ENCODE measurements at places on chromosomes 7 and 10. TPM values are rescaled to one million over a fixed set of nuclear protein-coding genes. Genes with fewer than 3 reads are reported as not detected.

DNA sequence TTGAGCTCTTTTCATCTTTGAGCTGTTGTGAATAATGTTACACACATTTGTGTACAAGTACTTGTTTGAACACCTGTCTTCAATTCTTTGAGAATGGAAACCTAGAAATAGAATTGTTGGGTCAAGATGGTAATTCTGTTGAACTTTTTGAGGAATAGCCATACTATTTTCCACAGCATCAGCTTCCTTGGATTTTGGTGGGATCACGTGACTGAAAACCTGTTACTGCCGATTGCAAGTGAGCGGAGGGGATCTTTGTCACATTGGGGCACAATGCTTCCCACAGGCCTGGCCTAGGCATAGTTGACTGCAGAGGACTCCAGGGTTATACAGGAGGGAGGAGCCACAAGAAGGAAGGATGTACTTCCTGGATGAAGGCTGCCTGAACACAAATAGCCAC is 21.3 kb upstream of the CACUL1 start:
- peak; percentile 14 for DNase-seq

- no peak for DNase-seq
Measured at GRCh38 chr10:106053061-106053460, 1111.4 kb downstream of the SORCS1 start.

The WNT8B gene
- not detected for total RNA-seq

- DNase-seq: no peak
Measured at GRCh38 chr7:67550801-67551436, 554.3 kb downstream of the TYW1 start.

- no peak for DNase-seq
Measured at GRCh38 chr7:2596464-2597272, 35.1 kb upstream of the TTYH3 start.

DNA sequence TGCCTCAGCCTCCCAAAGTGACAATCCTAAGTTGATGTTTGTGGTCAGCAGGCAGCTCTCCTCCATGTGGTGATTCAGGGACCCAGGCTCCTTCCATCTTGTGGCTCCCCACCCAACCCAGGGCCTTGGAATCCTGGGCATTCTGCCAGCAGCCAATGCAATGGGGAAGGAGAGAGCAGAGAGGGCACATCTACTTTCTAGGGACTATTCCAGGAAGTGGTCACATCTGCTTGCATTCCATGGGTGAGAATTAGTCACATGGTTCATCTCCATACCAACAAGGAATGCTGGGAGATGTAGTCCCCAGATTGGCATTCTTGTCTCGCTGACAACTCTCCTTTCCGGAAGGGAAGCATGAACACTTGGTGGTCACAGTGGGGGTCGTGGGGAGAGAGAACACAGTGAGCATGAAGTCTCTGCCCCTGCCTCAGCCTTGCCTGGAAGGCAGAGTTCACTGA is 9.9 kb upstream of the SRRM3 start:
- DNase-seq: no peak

The SH2D4B gene
- not detected for total RNA-seq

The CACNB2 gene
- not detected for total RNA-seq

DNA sequence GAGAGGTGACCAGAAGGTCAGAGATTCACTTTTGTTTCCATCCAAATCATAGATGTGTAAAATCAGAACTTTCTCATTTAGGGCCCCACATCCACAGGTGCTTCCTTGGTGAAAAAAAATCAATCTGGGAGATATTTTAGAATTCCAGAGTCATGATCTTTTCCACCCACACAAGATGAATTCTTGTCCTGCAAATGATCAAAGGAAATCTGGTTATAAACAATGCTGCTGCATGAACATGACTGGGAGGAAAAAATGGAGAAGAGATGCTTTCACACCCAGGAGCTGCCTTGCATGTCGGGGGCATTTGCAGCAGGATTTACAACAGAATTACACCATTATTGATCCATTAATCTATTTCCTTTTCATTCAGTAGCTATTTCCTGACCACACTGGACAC is 106.5 kb upstream of the TMEM72 start:
- no peak for DNase-seq

DNA sequence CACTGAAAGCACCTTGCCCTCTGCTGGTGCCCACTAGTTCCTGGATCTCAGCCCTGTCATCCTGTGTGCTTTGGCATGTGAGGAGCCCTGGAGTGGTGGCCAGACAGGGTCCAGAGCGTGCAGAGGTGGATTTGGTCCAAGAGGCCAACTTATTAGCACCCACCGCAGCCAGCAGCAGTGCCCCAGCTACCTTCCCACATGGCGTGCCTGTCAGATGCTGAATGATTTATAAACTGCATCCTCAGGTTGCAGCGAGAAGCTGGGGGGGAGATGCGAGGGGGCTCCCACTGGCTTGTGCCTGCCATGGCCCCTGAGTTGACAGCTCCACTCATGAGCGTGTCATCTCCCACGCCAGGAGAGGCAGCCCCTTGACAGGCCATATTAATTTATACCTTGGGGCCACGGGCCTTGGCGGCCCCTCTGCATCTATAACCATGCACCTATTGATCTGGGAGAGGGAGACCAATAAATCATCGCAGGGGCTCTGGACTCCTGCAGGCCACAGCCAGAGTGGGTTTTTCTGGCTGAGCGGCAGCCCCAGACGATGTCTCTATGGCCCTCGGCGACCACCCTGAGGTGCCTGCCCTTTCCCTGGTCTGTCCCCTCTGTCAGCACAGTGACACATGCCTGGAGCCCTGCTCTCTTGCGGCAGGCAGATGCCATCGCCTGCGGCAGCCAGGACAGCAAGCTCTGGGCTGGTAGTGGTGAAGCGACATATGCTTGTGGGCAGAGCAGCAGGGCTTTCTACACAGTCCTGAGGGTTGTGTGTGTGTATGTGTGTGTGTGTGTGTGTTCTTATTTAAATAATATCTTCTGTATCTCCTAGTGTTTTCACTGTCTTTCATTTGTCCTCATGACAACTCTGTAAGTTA is 120.8 kb downstream of the CDH23 start:
- DNase-seq: no peak

The RBM20 gene
- 0.07 TPM for total RNA-seq

DNA sequence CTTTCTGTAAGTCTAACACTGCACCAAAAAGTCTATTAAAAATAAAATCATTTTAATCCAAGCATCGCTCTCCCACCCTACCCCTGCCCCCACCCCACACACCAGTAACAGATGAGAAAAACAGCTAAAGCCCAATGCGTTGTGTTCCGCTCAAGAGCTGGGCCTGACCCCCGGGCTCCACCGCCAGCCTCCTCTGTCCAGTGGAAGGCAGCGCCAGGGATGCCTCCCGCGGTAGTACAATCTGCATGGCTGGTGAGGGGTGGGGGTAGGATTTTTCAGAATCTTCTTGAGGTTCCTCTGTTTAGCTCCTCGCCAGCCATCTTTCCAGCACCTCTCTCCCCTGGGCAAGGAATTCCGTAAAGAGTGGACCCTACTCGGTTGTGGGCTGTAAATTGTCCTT is 12.1 kb downstream of the THSD7A start:
- DNase-seq: no peak

The CALHM3 gene
- not detected for total RNA-seq

DNA sequence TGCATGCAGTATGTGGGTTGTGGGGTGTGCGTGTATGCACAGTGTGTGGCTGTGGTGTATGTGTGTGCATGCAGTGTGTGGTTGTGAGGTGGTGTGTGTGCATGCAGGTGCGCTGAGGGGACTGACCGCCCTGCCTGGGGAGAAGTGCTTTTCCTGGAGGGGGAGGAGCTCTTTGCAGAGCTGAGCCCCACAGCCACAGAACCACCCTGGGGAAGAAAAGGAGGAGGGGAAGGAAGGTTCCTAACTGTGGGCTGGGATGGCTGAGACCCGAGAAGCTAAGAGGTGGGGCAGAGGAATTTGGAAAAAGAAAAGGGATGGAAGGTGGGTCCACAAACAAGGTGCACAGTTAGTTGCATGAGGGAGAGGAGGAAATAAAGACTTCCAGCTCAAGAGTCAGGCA is at the start of gene TRPV5:
TSS of gene TRPV5 (minus strand) at position 123 of the 400 bp plus-strand sequence. CDS start 287 bp downstream, outside the sequence.
- no peak for DNase-seq

The MCM7 gene
- 405 TPM for total RNA-seq

DNA sequence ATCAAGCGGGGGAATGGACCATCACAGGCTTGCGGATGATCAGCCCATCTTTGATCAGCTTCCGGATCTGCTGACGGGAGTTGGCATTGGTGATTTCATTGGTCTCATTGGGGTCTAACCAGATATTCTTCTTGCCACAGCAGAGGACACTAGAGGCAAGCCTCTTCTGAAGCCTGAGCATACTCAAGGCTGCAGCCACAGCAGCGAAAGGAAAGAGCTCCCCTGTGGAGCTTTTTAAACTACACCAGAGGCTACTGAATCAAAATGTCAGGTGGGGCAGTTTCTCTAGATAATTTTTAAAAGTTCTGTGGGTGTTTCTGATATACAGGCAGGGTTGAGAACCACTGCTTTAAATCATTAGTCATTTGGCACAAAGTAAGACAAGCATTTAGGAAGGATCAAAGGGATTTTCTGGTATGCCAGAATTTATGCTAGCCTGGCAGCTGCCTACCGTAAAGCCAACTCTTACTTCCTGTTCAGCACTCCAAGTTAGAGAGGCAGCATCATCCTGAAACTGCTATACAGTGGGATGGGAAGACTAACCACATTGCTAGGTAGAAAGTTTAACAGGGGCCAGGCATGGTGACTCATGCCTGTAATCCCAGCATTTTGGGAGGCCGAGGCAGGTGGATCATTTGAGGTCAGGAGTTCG is 7.0 kb downstream of the NAPEPLD start:
- DNase-seq: no peak

The STAG3 gene
- 8.1 TPM for total RNA-seq

DNA sequence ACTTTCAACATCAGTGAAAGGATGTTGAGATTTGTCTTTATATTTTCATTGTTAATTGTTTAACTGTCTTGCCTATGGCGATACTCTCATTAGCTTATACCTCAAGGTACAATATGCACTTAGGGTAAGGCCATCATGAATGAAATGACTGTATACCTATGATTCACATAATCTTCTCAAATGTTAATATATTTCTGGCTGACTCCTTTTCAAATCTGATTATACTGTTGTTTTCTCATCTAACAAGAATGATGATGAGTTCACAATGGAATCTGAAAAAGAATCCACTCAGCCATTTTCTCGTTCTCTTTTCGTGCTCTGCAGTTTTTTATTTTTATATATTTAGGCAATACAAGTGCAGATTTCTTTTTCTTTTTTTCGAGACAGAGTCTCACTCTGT is 159.1 kb downstream of the ARHGAP12 start:
- DNase-seq: no peak

DNA sequence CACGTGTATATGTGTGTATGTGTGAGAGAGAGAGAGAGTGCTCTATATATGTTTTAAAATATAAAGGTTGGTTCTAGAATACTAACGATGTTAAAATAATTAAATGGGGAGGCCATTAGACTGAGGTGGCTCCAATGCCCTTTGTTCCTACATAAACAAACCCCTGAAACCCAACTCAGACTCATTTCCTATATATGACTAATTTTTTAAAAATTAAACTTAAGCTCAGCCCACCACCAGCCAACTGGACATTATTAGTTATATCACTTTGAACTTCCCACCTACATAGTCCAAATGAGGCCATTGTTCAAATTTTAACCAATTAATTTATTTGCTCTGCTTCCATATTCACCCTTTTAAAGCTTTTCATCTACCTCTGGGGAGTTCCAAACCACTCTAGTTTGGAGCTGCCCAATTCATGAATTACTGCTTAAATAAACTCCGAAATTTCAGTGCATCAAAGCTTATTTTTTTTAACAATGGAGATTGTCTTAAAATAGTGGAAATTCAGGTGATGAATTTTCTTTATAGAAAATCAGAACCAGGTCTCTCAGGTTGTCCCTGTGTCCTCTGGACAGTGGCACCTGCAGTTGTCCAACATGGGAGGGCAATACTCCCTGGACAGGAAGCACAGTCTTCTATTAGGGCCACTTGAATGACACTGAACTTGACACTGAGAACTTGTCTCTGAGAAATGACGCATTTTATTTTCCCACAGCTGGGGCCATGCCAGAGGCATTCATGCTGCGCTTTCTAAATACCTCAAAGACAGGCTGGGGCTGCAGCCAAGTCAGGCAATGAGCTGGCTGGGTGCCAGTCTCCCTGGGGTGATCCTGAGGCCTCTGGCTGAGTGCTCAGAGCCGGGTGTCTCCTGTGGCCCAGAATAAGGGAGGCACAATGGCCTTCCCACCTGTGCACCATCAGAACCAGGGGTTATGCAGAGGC is 109.5 kb upstream of the TMEM72 start:
- peak; percentile 4 for DNase-seq

DNA sequence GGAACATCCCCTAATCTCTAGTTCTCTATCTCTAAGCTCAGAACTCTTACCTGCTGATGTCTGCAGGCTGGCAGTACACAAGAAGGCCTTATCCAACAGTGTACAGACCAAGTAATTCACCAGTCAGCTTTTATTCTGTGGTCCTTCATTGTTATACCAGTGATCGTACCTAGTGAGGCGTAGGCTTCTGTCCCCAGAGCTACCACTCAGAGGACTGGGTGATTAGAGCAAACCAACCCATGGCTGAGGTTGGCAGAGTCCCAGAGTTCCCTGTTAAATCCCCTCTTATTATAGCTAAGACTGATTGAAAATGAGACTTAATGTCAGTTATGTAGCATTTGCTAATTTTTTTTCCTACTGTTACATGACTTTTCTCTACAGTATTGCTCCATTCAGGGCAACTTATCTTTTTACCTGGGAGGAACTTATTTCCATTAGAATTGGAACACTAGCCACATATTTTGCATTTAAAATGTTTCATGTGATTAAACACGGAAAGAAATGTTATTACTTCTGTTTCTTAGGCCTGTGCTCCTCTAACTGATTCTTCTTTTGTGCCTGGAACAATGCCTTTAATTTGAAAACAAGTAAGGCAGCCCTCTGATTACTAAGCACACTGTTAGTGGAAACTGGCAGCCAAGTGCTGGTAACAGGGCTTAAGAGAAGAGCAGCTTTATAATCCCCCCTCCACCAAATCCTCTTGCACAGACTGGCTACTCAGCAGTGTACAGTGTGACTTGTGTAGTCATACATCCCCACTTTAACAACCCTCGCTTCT is 127.2 kb downstream of the LRRC4 start:
- DNase-seq: no peak

The FBXL13 gene
- 0.18 TPM for total RNA-seq

The OR2A42 gene
- not detected for total RNA-seq

The CHAT gene
- total RNA-seq: not detected

- no peak for DNase-seq
Measured at GRCh38 chr10:70426823-70427222, 14.7 kb downstream of the NODAL start.

DNA sequence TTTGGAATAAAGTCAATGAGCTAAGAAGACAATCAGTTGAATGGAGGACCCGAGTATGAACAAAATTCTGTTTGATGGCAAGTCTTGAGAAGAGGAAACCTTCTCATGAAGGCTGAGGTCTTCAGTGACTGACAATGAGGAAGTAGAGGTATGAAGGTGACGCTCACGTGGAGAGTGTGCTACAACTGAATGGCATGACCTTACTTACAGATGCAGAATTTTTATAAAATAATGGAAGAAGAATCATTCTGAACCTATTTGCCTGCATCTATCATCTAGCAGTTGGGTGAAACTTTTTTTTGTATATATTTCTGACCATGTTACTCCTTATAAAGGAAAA is 19.4 kb upstream of the SP4 start:
- DNase-seq: no peak

The SCRN1 gene
- 4.9 TPM for total RNA-seq

The TMEM196 gene
- total RNA-seq: not detected

The NEUROD6 gene
- not detected for total RNA-seq
